ENCODE measurements at places on chromosomes 16 and 17. TPM values are rescaled to one million over a fixed set of nuclear protein-coding genes. Genes with fewer than 3 reads are reported as not detected.

DNA sequence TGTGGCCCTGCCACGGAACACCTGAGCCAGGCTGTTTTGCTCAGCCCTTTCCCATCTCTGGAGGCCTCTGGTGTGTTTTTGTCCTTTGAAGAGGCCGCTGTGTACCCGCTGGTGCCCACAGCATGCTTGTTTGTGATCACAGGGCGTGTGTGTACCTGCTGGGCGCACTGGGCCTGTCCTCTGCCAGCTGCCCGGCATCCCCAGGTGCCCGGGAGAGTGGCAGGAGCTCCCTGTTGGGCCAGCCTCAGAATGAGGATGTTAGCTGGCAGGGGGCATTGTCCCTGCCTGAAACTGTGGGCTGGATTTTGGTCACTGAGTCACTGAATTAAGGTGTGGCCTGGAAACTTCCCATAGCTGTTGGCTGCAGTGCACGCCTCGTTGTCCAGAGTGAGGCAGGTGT lies 31.1 kb downstream of the BAIAP2 start:
- H3K27me3 ChIP-seq, result no peaks in the 10 kb centered on the region
- no peak overlapping the region for H3K4me3 ChIP-seq
- no peak overlapping the region for H3K27ac ChIP-seq
- H3K36me3 ChIP-seq, result no peaks in the 10 kb centered on the region

GRCh38 chr17:18280766-18281371 lies 20.4 kb downstream of the MIEF2 start:
- no peak overlapping the region for H3K4me3 ChIP-seq
- peak; percentile 14 for DNase-seq
- no peaks in the 10 kb centered on the region for H3K4me1 ChIP-seq
- H3K27me3 ChIP-seq, result no peaks in the 10 kb centered on the region

DNA sequence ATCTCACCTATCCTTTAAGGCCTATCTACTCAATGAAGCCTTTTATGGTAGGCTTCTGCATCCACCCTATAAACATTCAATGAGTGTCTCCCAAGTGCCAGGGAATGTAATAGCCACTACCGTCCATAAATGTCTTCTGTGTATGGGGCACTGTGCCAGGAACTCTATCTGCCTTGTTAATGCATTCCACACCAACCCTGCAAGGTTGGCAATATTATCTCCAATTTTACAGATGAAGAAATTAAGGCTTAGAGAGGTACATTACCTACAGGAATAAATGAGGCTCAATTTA lies 20.0 kb downstream of the MAP3K14 start:
- no peak for DNase-seq
- H3K27me3 ChIP-seq, result no peaks in the 10 kb centered on the region
- H3K27ac ChIP-seq, result no peak overlapping the region
- H3K36me3 ChIP-seq, result no peaks in the 10 kb centered on the region

- H3K4me1 ChIP-seq, result peaks cover 21% of the 10 kb centered on the region
- H3K4me3 ChIP-seq, result no peak overlapping the region
- H3K27ac ChIP-seq, result no peak overlapping the region
- peaks cover 22% of the 10 kb centered on the region for H3K27me3 ChIP-seq
- H3K36me3 ChIP-seq, result no peaks in the 10 kb centered on the region
These were observed 26.2 kb upstream of the NGFR start for GRCh38 chr17:49468811-49469385.

REXO5 gene
- total RNA-seq, result 22.5 TPM

MMP2 gene
- total RNA-seq, result 44.3 TPM

DNA sequence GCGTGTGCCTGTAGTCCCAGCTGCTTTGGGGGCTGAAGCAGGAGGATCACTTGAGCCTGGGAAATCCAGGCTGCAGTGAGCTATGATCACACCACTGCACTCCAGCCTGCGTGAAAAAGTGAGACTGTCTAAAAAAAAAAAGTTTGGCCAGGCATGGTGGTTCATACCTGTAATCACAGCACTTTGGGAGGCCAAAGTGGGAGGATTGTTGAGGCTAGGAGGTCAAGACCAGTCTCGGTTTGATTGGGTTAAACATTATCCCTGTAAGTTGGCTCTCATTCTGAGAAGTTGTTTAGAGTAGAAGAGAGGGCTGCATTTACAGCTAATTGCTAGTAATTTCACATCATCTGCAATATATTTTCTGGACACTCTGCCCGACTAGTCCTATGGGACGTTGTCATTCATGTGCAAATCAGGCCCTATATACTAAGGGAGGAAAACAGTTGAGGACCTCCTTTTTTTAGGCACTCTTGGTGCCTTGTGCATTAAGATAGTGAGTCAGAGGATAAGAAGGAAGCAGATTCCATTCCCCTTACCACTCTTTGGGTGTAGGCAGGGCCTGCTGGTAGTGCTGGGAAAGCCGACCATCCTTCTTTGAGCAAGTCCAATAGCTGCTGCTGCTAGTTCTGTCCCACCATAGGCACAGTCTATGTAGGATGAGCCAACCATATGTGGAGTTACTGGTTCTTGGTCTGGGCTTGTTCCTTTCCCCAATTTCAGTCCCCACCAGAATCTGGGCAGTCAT lies 18.7 kb downstream of the HMOX2 start:
- H3K4me1 ChIP-seq, result peaks cover under 1% of the 10 kb centered on the region
- no peak overlapping the region for H3K4me3 ChIP-seq
- DNase-seq, result peak; percentile 68
- no peak overlapping the region for H3K27ac ChIP-seq
- no peaks in the 10 kb centered on the region for H3K36me3 ChIP-seq
- H3K27me3 ChIP-seq, result no peaks in the 10 kb centered on the region

DNA sequence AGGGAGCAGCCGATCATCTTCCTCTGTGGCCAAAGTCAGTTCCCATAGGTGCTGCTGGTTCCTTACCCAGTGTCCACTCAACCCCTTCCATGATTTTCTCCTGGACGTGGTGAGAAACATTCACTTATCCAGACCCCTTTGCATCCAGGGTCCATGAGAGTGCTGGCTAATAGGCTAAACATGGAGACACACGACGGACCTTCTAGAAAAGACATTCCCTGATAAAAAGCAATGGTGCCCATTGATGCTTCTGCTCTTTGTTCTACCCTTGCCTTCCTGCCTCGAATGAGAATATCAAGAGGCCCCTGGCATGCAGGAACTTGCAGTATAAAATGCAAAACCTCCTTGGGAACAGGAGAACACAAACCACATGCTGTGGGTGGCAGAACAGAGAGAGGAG lies 2.3 kb downstream of the TEKT5 start:
- H3K36me3 ChIP-seq, result no peaks in the 10 kb centered on the region
- no peak overlapping the region for H3K4me3 ChIP-seq
- DNase-seq, result no peak
- H3K27ac ChIP-seq, result no peak overlapping the region

DNA sequence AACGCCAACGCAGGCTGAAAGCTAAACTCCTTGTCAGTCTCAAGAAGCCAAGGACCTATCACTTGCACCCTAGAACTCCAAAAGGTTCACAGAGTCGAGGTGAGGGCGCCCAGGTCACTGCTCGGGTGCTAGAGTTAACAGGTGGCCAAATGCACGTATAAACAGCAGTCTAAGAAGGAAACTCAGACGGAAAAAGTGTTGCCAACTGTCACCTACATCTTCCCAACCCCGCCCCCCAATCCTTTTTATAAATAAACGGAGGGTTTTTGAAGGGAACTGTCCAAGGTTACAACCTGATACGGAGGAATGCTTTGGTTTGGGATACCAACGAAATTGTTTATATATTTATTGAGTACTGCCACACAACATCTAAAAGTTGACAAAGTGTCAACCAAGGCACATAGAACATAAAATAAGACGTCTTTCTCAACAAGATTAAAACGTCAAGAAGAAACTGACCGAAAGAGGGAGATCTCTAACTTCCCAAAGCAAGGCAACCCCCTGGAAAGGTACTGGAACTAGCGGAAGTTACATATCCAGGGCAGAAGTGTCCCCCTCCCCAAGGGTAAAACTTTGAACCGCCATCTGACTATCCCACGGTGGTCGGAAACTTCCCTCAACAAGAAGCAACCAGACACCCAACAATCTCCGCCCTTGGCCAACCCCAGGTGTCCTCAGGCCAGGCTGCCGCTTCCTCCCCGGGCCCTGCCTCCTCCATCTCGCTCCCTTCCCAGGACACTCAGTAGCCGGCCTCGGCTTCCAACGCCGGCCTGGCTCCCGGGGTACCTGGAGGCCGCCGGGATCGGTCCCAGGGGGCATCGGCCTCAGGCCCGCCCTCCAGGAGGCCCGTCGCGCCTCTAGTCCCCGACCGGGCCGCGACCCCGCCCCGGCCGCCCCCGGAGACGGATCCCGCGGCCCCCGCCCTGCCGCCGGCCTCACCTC lies 982 bp downstream of the SPAG9 start:
- H3K4me1 ChIP-seq, result peaks cover 9% of the 10 kb centered on the region
- peak; percentile 34 for DNase-seq
- no peaks in the 10 kb centered on the region for H3K27me3 ChIP-seq
- peak overlapping the region; percentile 92 for H3K27ac ChIP-seq

PPM1D gene
- total RNA-seq, result 16.3 TPM

- no peak for DNase-seq
- no peak overlapping the region for H3K27ac ChIP-seq
- no peaks in the 10 kb centered on the region for H3K4me1 ChIP-seq
- H3K27me3 ChIP-seq, result no peaks in the 10 kb centered on the region
These were observed 40.7 kb upstream of the DOC2B start for GRCh38 chr17:222172-222571.

DNA sequence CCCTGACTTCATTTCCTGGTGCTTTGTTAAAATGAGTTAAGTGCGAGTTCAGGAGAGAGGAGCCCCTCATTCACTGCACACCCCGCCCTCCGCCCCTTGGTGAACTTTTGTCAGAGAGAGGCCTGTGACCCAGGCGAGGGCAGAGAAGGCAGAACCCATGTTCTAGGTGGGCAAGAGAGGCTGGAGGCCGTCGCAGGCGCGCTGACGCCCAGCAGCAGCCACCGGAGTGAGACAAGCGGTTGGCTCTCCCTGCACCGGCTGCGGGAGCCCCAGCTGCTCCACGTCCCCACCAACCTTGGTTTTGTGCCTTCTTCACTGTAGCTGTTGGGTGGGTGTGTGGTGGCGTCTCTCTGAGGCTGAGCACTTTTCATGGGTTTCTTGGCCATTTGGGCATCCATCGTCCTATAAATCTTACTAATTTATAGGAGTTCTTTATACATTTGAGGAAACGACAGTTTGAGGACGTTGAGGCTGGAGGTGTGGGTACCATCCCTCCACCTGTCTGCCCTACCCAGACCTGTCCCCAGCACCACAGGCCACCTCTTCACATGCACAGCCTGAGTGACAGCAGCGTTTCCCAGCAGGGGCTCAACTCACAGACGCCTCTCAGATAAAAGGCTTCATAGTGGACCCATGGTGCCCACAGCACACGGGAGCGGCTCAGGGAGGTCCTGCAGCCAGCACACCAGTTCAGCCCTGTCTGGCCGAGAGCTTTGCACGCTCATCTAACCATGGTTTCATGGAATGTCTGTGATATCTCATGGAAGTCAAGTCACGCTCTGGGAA lies 45.2 kb upstream of the CBFA2T3 start:
- peaks cover 3% of the 10 kb centered on the region for H3K27me3 ChIP-seq
- no peaks in the 10 kb centered on the region for H3K36me3 ChIP-seq
- DNase-seq, result no peak
- H3K4me3 ChIP-seq, result no peak overlapping the region

DNA sequence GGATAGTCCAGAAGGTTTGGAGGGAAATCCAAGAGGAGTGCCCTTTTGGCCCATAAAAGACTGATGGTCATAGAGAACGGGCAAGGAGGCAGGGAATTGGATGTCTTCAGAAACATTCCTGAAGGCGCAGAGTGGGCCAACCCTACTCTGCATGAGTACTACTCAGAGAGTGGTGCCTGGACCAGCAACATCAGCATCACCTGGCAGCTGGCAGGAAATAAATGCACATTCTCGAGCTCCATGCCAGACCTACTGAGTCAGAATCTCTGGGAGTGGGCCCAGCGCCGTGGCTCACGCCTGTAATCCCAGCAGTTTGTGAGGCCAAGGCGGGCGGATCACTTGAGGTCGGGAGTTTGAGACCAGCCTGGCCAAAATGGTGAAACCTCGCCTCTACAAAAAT lies 27.1 kb upstream of the SLC39A11 start:
- no peak overlapping the region for H3K4me3 ChIP-seq
- no peaks in the 10 kb centered on the region for H3K27me3 ChIP-seq
- H3K27ac ChIP-seq, result no peak overlapping the region
- no peaks in the 10 kb centered on the region for H3K36me3 ChIP-seq

DNA sequence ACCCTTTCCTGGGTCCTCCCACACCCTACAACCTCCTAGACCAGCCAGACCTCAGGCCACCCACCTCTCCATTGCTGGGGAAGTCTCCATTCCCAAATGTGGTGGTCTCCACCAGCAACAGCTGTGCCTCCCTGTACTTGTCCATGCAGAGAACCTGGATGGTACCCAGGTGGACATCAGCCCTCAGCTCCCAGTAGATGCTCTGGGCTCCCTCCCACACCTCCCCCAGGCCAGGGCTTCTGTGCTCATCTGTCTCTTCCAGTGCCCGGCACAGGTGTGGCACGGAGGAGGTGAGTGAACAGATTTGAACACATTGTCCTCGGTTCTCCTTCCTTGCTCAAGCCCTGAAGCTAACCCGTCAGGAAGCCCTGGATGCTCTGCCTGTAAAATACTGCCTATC lies 34.6 kb downstream of the LGALS9 start:
- no peak overlapping the region for H3K27ac ChIP-seq
- no peak overlapping the region for H3K4me3 ChIP-seq

- H3K36me3 ChIP-seq, result no peaks in the 10 kb centered on the region
- no peak overlapping the region for H3K27ac ChIP-seq
- no peaks in the 10 kb centered on the region for H3K4me1 ChIP-seq
- DNase-seq, result peak; percentile 94
These were observed 9.1 kb upstream of the CRISPLD2 start for GRCh38 chr16:84810518-84811273.

IRF8 gene
- total RNA-seq, result 12.8 TPM

DNA sequence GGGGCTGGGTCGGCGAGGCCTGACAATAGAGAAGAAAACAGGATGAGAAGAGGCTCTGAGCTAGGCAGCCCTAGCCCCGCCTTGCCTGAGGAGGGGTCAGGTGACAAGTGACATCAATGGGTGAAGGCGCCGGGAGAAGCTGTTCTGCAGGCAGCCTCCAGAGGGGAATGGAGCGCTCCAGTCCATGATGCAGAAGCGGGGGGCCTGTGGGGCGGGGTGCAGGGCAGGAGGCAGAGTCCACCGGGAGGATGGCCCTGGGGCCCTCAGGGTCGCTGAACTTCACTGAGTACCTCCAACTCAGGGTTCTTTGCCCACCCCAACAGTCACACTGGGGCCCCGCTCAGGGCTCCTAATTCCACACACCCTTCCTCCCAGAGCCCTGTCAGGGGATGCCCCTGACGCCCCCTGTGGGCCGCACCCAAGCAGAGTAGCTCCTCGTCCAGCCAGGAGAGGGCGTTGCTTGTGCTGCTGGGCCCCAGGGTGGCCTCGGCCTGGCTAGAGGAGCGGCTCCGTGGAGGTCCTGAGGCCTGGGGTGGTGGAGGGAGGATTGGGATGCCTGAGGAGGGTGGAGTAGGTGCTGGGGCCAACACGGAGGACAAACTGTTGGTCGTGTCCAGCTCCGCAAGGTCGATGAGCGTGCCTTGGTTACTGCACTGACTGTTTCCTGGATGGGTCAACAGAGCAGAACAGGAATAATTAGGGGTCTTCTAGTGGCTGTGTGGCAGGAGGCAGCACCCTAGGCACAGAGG lies 20.8 kb downstream of the GGA3 start:
- H3K27me3 ChIP-seq, result no peaks in the 10 kb centered on the region
- peaks cover 33% of the 10 kb centered on the region for H3K36me3 ChIP-seq
- no peaks in the 10 kb centered on the region for H3K4me1 ChIP-seq
- peak overlapping the region; percentile 52 for H3K27ac ChIP-seq

ENPP7 gene
- total RNA-seq, result not detected

NUBP1 gene
- 44.6 TPM for total RNA-seq

- peaks cover 13% of the 10 kb centered on the region for H3K4me1 ChIP-seq
- H3K36me3 ChIP-seq, result peaks cover 24% of the 10 kb centered on the region
- no peak overlapping the region for H3K4me3 ChIP-seq
- DNase-seq, result peak; percentile 23
- peak overlapping the region; percentile 62 for H3K27ac ChIP-seq
- no peaks in the 10 kb centered on the region for H3K27me3 ChIP-seq
These were observed 28.9 kb downstream of the ZDHHC7 start for GRCh38 chr16:84982434-84982833.
